CD4-positive, alpha-beta T cell treated with Interleukin-15 for 4 hours (primary cell): ENCODE measurements at places on chromosomes 2 and 18.

GRCh38 chr2:40213071-40213470 lies 238.8 kb downstream of the SLC8A1 start:
- no peak for DNase-seq

DNA sequence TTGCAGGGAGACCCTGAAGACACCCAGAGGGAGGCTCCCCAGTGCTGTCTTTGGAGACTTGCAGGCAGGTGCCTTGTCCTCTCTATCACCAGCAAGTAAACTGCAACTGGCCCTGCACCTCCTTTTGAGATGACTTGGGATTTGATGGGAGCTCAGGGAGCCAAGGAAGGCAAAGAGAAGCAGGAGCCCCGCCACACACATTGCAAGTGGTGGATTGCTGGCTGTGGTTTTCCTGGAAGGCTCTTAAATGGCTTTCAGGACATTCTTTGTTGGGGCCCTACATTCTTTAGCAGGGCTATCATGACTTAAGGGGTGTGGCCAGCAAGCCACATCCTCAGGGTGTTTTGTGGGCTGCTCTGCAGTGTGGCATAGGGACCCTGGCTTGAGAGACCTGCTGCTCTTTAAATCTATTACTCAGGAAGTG lies 39.9 kb upstream of the CDC42EP3 start:
- peak; percentile 35 for DNase-seq

GRCh38 chr2:66957198-66957597 lies 439.9 kb upstream of the ETAA1 start:
- DNase-seq = no peak

GRCh38 chr18:11905613-11906012 lies 2.5 kb downstream of the MPPE1 start:
- no peak for DNase-seq

GRCh38 chr2:233807966-233808935 lies 30.1 kb downstream of the MROH2A start:
- DNase-seq = no peak

- no peak for DNase-seq
Observed at GRCh38 chr2:109440499-109441156, 173.1 kb downstream of the SEPTIN10 start.

DNA sequence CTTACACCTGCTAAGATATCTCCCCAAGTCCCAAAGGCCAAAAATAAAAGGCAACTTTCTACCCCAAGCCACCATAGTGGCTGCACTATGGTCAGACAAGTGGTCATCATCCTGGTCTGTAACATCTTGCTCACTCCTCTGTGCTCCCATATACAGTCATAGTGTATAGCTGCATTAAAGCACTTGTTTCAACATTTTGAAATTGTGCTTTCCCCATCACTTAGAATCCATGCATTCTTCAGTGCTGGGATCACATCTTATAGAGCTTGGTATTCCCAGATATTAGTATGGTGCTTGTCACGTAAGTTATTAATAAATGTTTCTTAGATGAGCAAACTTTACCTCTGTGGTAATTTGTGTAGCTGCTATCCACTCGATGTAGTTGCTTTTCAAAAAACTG lies 40.4 kb upstream of the CDC42EP3 start:
- DNase-seq = no peak

- no peak for DNase-seq
Observed at GRCh38 chr2:44769349-44770011, 172.0 kb upstream of the SIX3 start.

DNA sequence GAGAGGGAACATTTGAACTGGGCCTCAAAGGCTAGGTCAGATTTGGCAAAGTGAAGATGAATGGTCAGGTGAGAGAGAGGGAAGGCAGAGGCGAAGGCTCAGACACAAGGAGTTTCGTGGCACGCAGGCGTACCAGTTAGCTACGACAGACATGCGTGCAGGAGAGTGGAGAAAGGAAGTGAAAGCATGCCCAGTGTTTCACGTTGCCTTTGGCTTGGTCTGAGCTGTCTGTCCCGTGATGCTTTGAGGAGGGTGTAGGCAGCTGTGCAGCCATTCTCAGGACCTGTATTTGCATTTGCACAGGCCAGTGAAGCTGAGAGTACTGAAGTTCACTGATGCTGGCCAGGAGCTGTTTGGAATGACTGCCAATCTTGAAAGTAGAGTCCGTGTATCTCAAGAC lies 69.5 kb downstream of the HNRNPLL start:
- DNase-seq = no peak
